Hematopoietic multipotent progenitor cell treated with erythropoietin and hydrocortisone succinate and interleukin-3 and kit ligand, for 8 days (in vitro differentiated cells): ENCODE measurements at places on chromosomes 2 and 18.

- peak; percentile 24 for DNase-seq
Observed at GRCh38 chr2:237752761-237753165, 45.8 kb upstream of the RBM44 start.

DNA sequence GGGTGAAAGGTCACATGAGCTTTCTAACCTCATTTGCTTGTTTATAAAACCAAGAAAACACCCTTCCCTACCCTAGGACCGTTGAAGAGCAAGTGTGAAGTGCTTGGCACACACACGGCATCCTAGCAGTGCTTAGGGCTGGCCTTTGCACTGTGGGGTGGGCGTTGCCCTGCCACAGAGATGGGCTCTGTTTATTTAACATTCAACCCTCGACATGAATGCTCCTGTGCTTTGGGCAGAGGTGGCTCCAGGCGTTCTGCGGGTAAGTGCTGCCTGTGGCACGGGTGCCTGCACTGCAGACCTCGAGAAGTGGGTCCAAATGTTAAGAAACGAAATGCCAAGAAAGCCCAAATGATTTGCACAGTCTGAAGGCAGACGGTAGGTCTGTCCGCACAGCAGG is 170.1 kb downstream of the FHOD3 start:
- no peak for DNase-seq

GRCh38 chr2:39313575-39313974 is 69.8 kb upstream of the CDKL4 start:
- DNase-seq, result no peak

DNA sequence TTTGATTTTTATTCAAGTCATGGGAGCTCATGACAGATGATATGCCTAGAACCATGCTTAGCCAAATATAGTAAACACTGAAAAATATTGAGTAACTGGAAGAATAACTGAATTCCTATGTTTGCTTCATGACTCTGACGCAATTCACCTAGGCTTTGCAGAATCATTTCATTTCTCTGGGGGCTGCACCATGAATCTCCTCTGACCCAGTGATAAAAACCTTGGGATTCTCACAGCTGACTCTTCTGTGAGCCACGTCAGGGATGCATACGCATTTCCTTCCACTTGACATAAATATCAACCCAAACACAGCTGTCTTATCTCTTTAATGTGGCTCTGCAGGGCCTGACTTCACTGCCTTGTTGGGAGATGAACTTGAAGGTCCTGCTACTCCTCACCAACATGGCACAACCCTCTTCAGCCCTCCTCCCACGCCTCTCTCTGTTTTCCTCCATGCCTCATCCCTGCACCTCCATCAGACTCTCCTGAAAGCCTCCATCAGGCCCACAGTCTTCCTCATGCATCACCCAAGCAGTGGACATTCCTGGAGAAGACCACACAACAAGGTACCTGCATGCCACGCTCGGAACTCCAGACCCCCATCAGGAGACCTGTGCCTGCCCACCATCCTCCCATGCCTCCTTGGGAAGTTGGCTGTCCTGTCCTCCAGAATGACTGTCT is 29.8 kb downstream of the COL6A3 start:
- DNase-seq, result no peak

DNA sequence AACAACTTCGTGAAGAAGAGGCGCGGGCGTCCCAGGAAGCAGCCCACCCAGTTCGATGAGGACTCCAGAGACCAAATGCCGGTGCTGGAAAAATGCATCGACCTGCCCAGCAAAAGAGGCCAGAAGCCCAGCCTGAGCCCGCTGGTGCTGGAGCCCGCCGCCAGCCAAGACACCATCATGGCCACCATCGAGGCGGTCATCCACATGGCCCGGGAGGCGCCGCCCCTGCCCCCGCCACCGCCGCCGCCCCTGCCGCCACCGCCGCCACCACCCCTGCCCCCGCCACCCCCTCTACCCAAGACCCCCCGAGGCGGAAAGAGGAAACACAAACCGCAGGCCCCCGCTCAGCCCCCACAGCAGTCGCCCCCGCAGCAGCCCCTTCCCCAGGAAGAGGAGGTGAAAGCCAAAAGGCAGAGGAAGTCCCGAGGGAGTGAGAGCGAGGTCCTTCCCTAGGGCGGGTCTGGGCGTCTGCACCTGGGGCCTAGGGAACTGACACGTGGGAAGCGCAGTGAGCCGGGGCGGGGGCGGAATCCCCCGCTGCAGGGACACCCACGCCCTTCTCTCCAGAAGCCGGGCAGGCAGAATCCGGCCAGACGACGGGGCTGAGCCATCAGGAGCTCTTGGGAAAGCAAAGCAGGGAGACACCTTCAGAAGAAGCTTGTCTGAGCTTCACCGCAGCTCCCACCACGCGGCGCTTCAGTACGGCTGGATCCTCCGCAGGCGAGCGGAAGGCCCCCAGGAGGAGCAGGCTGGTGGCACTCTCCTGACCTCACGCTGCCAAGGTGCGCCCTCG is 382.8 kb downstream of the SETBP1 start:
- no peak for DNase-seq

DNA sequence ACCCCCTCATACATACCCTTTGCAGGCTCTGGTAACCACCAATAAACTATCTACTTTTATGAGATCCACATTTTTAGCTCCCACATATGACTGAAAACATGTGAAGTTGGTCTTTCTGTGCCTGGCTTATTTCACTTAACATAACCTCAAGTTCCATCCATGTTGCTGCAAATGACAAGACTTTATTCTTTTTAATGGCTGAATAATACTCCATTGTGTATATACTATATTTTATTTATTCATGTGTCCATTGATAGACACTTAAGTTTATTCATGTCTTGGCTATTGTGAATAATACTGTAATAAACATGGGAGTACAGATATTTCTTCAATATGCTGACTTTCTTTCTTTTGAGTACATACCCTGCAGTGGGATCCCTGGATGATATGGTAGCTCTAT is 45.9 kb downstream of the SCN7A start:
- DNase-seq, result no peak

DNA sequence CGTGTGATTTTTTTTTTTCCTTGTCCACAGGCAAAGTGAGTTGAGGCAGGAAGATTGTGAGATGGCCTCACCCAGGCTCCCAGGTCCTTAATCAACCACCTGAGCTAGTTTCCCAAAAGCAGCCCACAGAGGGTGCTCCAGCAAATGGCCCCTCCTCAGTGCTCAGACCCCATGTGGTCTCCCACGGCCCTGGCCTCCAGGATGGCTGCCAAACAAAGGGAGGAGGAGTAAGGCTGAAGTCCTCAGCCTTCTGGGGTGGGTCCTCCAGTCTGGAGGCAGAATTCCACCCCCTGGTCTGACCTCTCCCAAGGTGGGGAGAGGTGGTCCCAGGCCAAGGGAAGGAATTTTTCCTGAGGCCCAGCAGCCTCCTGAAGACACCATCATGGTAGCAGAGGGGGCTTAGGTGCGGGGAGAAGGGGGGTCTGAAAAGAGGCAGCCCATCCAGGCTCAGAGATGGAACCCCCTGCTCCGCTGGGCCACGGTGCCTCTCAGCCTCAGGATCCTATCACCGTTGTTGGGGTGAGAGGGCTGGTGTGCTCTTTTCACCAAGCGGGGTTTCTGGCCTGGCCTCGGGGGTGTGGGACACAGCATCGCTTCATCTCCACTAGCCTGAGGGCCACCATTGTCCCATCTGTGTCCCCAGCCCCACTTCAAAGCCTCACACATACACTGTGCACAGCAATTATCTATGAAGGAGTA is 2.3 kb downstream of the NGEF start:
- no peak for DNase-seq

DNA sequence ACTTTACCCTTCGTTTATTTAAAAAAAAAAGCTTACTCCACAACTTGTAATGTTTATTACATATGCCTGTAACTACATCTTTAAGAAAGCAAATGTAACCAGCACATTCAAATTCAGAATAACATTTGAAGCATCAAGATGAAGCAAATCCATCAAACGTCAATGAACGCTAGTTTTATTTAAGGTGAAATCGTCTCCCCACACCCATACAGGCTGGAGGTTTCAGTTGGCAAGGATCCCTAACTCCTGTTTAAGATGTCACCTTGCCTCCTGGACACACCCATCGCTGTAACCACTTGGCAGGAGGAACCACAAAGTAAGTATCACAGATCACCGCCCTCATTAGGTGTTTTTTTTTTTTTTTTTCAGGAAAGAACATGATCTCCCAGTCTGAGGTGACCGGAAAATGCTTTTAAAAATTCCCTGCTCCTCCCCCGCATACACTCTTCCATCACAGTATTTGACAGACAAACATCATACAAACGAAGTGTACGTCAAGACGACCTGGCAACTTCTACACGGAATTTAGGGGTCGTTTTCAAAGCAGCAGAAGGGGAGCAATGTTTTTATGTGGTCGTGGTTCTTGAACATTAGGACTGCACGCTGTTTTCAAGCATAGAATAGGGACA is 19.7 kb upstream of the STPG4 start:
- peak; percentile 79 for DNase-seq

GRCh38 chr2:3913166-3913565 is 209.8 kb downstream of the DCDC2C start:
- no peak for DNase-seq
